Nucleus accumbens (tissue), 56 donors: ENCODE measurements at places on chromosomes 7 and 10.
A peak's percentile ranks its signal among the peaks of the same experiment; 100 is the strongest.

- no peak for DNase-seq
Observed at GRCh38 chr7:29053105-29053872, 93.0 kb downstream of the CPVL start.

DNA sequence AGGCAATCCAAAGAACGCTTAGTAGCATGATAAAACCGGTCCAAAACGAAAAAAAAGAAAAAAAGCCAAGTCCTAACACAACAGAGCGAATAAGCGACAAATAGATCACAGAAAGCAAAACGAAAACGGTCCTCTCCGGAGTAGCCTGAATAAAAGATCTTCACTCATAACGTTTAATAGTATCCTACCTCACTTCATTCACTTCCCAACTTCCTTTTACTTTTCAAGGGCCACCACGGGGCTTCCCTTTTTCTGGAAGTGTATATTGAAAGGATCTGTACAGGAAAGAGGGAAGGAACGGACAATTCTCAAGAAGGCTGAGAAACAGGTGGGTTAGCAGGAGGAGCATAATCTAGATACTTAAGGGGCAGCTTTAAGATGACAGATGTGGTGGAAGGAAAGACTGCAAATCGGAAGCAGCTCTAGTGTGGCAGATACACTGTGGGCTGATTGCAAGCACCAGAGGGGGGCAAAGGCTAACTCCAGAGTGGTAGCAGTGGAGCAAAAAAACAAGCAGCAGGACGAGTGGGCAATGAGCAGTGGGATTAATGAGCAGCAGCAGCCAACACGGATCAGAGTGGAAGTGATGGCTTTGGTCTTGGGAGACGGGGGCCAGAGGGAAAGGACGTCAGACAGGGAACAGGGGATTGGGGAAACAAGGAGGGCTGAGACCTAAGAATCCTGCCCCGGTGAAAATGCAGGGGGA is 866 bp downstream of the CNOT4 start:
- DNase-seq = peak; percentile 4

GRCh38 chr10:14698111-14698828 is 76.4 kb downstream of the FAM107B start:
- no peak for DNase-seq

DNA sequence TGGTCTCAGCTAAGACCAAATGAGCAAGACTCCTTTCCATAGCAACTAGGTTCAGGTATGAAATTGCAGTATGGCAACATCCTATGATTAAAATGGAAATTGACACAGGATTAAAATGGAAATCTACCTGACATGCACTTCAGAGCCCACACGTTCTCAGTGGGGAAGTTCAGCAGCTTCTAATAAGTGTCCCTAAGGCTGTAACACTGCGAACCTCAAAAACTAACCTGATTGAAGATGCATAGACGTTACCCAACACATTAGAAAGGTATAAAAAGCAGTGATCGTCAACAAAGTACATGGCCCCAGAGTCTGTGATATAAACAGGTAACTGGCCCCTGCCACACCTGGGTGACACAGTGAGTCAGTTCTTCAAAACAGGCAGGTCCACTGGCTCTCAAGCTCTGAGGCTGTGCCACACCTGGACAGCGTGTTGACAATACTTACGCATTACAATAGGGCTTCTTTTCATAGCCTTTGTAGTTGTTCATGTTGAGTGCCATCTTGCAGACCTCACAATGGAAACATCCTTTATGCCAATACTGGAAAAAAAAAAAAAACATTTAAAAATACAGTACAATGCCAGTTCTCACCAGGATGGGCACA is 274.9 kb upstream of the NEBL start:
- DNase-seq = no peak

DNA sequence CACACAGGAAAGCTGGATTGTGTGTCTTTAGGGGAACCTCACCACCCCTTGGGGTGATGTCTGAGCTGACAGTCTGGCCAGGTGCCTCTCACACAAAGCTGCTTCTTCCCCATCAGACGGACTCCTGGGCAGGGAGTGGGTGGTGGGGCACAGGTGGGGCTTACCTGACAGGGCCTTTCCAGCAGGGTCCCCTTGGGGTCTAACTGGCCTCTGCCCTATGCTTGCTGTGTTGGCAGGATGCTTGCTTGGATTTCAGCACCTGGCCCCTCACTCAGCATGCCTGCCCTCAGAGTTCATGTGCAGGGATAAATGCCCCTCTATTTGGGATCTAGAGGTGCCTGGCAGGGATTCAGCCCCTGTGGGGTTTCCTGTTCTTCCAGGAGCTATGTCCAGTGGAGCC is 496.9 kb upstream of the ZMIZ1 start:
- no peak for DNase-seq

DNA sequence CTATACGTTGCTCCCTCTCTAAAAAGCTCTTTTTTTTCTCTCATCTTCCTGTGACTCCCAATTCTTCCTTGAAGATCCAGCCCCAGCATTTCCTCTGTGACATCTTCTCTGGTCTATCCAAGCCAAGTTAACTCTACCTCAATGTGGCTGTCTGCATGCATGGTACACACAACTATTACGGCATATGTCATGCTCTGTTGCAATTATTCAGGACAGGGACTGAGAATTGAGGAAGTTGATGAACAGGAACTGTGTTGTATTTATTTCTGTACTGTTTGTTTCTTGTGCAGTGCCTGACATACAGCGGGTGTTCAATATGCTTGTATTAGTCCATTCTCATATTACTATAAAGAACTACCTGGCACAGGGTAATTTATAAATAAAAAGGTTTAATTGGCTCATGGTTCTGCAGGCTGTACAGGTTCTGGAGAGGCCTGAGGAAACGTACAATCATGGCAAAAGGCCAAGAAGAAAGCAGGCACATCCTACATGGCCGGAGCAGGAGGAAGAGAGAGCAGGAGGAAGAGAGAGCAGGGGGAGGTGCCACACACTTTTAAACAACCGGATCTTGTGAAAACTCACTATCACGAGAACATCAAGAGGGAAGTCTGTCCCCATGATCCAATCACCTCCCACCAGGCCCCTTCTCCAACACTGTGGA is 6.3 kb downstream of the TRPV5 start:
- DNase-seq = no peak

GRCh38 chr7:1210321-1210978 is 22.2 kb upstream of the UNCX start:
- no peak for DNase-seq

DNA sequence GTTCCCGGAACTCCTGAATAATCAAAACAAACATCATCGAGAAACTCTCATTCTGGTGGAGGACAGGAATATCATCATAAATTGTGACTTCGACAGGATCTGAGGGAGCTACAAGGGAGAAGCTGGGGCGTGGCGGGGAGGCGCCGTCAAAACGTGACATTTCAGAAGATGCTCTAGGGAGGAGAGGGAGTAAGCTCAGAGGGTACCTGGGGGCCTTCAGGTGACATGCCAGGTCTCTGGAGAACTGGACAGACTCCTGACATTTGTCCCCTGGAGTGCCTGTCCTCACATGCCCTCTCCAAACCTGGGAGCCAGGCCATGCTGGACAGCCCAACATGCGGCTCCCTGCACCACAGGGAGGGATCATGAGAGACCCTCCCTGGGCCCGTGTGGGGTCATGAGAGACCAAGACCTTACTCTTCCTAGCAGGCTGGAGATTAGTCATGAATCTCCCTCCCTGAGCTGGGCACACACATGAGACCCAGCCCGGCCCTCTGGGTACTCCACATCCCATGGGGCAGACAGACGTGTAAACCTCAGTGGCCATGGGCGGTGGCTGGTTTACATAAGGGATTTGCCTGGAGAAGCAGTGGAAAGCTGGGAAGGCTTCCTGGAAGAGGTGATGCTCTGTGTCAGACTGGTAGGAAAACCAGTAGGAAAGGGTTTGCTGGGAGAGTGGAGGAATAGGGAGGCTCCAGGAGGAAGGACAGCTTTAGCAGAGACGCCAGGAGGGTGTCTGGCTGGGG is 81.0 kb downstream of the MYL10 start:
- DNase-seq = no peak

GRCh38 chr7:24777806-24778205 is 20.5 kb upstream of the GSDME start:
- no peak for DNase-seq

DNA sequence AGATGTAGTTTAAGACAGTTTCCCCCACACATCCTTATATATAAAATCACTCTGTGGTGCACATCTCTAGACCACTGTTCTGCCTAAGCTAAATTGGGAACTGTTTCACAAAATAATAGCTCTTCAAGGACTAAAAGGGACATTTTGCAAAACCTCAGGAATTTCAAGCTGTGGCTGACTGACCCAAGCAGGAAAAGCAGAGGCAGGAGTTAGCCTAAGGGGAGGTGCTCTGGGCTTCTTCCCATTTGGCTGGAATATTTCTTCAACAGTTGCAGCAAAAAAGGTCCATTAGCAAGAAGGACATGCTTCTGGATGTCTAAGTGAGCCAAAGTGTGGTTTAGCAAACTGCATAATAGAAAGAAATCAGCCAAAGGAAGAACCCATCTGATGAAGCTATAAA is 551.2 kb upstream of the ANKRD30A start:
- no peak for DNase-seq

GRCh38 chr7:51349820-51350545 is 33.4 kb upstream of the COBL start:
- DNase-seq = no peak

GRCh38 chr10:117616179-117616578 is 73.6 kb downstream of the EMX2 start:
- DNase-seq = no peak

GRCh38 chr7:42082144-42082543 is 154.9 kb downstream of the GLI3 start:
- no peak for DNase-seq

GRCh38 chr7:151240536-151240935 is 8.0 kb downstream of the SMARCD3 start:
- DNase-seq = no peak

- no peak for DNase-seq
Observed at GRCh38 chr7:25922296-25922695, 229.7 kb upstream of the NFE2L3 start.

- DNase-seq = no peak
Observed at GRCh38 chr10:103429647-103430046, 22.5 kb downstream of the CALHM2 start.

DNA sequence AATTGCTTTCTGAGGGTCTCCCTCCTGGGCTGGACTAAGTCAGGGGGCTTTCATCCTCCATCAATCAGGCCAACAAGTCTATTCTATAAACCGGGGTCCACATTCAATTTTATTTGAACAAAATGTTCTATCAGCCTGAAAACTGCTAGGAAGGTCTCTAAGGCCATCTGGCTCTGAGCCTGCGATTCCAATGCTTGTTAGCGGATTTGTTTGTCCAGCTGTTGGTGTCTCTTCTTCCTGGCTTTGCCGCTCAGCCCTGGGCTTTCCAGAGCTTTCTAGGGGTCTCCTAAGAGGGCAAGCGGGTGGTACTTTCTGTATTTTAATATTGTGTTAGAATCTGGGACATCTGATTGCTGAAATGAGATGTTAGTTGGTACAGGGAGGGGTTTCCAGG is 136.7 kb downstream of the VIPR2 start:
- no peak for DNase-seq

DNA sequence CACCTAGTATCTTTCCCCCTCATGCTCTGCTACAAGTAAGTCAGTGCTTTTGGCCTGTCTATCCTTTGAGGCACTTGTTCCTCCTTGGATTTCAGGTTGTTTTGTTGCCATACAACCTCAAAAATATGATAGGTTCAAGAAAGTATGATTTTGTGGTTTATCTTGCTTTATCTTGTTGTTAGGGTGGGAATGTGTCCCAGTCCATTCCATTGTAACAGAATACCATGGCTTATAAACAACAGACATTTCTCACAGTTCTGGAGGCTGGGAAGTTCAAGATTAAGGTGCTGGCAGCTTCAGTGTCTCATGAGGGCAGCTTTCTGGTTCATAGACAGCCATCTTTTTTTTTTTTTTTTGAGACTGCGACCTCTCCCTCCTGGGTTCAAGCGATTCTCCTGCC is 72.1 kb downstream of the TMEM270 start:
- no peak for DNase-seq

GRCh38 chr7:25923741-25924460 is 228.1 kb upstream of the NFE2L3 start:
- DNase-seq = no peak

GRCh38 chr10:118950190-118950680 is 79.3 kb upstream of the NANOS1 start:
- no peak for DNase-seq

- DNase-seq = no peak
Observed at GRCh38 chr10:2575460-2575859, 491.9 kb upstream of the PFKP start.

GRCh38 chr7:101531726-101532357 is 97.3 kb downstream of the MYL10 start:
- no peak for DNase-seq

DNA sequence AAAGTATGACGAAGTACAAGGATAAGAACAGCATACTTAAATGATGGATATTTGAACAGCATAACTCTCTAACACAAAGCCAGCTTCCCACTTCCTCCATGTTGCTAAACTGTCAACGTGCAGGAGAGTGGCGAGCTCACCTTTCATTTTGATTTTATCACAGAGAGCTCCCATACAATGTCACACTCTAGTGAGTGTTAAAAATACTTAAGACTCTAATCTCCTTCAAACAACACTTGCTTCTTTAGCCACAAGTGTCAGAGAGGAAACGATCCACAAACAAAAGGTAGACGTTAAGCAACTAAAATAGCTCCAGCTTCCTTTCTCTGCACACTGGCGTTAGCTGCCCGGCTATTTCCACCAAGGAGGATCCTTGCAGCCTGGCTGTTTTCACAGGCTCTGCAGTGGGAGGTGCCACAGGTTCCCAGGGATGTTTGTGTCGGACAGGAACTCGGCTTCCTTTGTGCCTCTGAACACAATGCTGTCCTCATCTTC is 194.6 kb downstream of the COBL start:
- DNase-seq = no peak

GRCh38 chr7:1505731-1506550 is 1.8 kb upstream of the INTS1 start:
- DNase-seq = no peak

DNA sequence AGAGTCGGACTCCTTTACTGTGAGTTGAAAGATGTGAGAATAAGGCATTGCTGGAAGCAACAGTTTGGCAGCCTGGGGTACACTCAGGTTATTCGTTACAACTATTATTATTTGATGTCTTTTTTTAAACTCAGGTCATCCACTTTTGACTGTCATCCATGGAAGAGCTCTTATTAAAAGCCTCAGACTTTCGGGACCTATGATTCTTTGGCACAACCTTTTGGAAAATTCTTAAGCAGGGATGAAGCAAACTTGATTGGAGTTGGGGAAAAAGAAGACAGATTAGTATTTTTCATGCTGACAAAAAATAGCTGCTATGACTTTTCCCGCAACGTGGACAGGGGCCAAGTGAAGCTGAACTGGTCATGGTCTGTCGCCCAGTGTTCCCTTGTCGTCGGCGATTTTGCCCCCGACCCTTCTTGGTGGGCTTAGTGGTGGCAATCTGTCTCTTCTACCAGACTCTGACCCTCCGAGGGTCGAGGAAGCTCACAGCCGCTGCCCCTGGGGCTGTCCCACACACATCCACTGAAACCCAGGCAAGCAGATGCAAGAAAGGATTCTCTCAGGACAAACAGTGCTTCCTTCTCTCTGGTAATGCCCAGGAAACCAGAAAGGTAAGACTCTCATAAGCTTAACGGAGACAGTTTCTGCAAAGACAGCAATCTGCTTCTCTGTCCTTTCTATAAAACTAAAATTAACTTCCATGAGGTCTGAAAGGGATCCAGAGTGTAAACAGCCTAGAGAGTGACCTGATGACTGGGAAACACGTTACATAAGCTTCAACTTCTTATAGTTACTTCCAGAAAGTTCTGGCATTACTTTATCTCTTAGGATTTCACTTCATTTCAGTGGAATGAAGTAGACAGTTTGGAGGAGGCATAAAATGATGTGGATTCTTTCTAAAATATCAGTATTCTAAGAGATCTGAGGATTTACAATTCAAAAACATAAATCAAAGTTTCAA is 1.0 kb downstream of the CPED1 start:
- DNase-seq = no peak

- no peak for DNase-seq
Observed at GRCh38 chr10:49113741-49114141, 1.6 kb downstream of the VSTM4 start.
